CD4-positive, alpha-beta T cell treated with Interleukin-17A for 1 hour (primary cell): ENCODE measurements at places on chromosomes 4 and X.

DNA sequence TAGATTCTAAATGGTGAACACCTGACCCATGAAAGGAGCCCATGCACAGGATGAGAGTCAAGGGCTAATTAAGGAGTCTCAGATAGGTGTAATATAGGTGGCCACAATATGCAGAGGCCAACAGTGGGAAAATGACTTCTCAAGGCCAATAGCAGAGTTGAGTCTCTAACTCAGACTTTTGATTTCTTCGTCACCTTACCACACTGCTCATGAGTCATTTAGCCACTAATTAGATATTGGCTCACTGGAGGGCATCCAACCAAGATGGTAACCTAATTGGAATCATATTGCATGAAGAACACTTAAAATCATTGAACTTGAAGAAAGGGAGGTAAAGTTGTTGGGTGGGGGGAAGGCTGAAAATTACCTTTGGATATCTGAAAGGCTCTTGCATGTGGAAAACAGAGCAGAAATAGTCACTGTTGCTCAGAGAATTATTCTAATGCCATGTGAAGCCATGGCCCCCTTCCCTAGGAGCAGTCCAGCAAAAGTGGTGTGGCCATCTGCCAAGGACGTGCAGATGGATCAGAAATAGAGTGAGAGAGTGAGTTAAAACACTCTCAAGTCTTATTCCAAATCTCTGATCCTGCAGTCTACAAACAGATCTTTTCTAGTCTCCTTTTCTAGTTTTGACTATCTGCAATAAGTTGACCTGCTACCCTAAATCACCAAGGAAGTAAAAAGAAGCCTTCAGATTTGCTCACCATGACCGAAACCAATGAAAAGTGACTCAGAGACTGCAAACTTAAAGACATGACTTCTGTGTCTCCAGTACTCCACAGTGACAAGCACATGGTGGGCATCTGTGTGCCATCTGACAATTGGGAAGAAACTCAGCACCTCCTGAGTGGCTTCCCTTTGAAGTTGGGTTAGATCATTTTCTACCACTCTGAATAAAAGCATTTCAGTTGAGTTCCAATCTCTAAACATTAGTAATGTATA lies 93.9 kb upstream of the C1QTNF7 start:
- DNase-seq: no peak

DNA sequence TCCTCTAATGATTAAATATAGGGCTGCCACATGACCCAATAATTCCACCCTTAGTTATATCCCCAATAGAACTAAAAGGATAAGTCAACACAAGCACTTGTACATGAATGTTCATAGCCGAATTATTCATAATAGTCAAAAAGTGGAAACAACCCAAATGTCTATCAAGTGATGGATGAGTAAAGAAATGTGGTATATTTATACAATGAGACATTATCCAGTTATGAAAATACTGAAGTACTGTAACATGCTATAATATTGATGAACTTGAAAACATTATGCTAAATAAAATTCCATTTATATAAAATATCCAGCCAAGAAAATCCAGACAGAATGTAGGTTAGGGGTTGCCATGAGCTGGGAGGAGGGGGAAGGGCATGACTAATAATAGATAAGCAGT lies 436.7 kb upstream of the AADAT start:
- no peak for DNase-seq

DNA sequence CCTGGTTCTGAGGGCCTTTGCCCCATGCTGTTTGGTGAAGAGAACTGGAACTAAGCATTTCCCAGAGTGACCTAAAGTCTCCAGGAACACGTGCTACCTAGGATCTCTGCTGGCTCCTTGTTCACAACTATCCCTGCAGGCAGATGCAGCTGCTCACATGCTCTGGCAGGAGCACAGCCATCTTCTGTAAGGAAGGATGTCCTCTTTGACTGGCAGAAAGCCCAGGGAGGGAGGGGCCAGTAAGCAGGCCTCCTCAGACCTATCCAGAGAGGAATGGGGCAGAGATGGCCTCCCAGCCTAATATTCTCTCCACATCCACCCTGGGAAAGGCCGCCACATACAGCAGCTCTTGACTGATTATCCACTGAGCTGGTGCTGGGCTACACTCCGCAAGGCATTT lies 142.8 kb upstream of the EOLA2 start:
- no peak for DNase-seq

DNA sequence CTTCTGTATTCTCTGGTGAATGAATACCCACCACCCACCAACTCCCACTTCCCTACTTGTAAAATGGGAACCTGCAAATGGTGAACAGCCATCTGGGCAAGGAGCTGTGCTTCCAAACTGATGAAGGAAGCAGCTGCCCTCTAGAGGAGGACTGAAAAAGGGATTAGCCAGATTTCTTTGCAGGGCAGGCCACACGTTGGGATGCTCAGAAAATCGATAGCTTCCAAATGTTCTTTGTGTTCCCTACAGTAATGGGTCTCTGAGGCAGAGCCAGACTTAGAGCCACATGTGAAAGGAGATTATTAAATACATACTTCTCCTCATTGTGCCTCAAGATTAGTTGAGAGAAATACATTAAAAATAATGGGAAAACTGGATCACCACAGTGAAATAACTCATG lies 39.3 kb upstream of the LPAR4 start:
- peak; percentile 0 for DNase-seq

DNA sequence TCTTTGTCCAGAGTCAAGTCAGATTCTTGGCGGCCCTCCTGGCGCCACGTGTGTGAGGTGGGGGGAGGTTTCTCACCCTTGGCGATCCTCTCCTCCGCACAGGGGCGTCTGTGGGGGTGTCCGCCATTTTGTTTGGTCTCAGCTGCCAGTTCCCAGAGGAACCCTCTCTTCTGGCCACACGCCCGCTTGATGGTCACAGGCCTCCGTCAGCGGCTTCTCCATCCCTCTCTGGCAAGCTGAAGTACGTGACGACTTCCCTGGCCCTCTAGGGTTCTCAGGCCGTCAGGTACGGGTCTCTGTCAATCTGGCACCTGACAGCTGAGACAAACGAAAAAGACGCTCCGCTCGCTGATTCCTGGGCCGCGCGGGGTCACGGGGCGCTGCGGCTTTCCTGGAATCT lies 272.6 kb downstream of the TRIML1 start:
- DNase-seq: no peak

DNA sequence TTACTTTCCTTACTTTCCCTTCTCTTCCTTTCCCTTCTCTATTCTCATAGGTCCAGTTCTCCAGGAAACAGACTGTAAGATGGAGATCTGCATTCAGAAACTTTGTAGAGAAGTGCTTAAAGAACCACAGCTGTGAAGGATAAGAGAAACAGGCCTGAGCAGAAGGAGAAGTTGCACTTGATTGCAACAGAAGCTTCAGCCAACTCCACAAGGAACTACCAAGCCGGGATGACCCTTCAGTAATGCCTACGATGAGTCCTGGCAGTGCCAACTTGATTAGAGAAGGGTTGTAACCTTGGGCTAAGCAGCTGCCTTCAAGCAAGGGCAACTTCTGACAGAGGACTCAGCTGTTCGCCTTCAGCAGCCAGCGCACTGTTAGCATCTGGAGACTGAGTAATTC lies 413.3 kb upstream of the RASGEF1B start:
- no peak for DNase-seq

DNA sequence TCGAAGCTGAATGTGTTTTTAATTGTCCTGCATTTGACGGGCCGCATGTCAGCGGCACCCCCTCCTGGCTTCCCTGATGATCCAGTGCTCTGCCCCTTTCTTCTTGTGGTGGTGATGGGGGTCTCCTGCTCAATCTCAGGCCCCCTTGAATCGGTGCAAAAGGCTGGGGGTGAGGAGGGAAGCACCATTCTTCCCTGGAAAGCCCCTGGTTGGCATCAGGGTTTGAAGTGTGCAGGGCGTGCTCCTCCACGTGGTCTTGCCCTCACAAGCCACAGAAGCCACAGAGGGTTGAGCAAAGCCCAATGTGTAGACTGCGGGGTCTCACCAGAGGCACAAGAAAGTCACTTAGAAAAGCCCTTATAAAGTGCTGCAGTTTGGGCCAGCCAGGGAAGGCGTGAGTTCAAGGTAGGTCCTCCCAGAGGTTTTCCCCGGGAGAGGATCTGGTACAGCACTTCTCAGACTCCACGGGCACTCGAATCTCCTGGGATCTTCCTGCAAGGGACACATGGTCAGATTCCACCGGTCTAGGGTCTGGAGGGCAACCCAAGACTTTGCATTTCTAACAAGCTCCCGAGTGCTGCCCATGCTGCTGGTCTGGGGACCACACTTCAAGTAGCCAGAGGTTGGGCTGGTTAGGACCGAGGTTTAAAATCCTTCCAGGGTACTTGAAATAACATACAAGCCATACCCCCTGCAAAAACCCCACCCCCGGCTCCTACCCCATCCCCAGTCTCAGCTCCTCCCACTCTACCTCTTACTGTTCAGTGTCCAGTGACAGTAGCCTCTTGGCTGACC lies 35.1 kb downstream of the PSAPL1 start:
- no peak for DNase-seq

GRCh38 chrX:102860235-102860634 lies 76.8 kb upstream of the RAB40AL start:
- DNase-seq: no peak

DNA sequence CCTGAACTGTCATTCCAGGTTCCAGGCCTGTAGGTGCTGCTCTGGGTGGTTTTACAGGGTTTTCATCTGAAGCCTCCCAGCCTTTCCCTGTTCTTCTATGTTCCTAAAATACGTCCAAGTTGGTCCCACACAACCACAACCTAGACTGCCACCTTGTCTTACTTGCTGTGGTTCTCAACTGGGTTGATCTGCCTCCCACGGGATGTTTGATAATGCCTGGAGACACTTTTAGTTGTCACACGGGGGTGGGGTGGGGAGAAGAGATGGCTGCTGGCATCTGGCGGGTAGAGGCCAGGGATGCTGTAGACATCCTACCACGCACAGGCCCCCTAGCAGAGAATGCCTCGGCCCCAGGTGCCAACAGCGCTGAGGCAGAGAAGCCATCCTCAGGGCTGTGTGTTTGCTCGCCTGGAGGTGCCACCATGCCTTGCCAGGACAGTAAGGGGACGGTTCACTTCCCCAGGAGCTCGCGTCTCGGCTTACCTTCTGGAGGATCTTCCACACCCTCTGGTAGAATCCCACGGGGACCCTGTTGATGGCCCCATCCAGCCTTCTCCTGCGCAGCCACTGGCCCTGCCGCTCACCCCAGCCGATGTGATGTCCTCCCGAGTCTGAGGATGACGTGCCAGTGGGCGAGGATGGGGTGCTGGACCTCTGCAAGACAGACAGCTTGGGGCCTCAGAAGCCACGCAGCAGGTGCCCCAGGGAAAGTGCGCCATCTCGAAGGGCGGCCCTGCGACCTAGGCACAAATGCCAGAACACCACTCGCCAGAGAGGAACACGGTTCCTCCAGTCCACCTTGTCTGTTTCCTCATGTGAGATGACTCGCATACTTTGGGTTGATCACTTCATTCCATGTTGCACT lies 87.0 kb downstream of the PHKA2 start:
- DNase-seq: no peak

DNA sequence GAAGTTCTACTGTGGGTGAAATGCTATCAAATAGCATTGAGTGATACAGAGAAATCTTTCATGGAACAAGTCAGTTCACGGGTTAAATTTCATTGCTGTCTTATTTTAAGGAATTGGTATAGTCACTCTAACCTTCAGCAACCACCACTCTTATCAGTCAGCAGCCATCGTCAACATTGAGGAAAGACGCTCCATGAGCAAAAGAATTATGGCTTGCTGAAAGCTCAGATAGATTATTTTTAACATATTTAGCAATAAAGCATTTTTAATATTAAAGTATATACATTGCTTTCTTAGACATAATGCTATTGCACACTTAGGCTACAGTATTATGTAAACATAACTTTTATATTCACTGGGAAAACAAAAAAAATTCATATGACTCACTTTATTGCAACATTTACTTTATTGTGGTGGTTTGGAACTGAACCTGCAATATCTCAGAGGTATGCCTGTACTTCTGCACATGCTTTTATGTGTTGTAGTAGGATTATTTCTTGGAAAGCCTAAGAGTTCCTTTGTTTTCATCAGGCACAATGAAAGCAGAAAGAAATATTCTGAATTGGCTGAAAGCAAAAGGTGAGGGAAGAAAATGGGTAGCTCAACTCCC lies 586.7 kb downstream of the GBA3 start:
- no peak for DNase-seq

DNA sequence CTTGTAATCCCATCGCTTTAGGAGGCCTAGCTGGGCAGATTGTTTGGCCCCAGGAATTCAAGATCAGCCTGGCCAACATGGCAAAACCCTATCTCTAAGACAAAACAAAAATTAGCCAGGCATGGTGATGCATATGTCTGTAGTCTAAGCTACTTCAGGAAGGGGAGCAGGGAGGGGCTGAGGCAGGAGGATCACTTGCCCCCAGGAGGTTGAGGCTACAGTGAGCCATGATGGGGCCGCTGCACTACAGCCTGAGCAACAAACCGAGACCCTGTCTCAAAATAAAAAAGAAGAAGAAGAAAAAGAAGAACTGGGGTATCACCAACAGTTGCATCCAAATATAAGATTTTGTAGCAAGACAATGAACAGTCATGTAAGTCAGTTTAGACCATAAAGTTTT lies 47.3 kb upstream of the NFKB1 start:
- DNase-seq: no peak

DNA sequence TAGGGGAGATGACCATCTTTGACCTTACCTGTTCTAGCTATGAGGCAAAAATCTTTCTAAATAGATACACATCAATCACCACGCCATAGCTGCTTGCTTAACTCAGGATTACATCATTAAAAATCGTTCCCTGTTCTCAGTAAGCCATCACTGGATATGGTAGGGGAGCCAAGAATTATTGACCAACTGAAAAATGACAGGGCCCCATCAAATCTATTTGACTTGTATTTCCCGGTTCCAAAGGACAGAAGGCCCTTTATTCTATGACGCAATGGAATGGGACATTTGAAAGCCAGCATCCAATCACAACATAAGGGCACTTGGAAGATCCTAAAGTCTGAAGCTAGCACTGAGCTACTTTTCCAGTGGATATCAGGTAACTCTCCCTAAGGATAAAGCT lies 75.6 kb upstream of the NOCT start:
- no peak for DNase-seq

DNA sequence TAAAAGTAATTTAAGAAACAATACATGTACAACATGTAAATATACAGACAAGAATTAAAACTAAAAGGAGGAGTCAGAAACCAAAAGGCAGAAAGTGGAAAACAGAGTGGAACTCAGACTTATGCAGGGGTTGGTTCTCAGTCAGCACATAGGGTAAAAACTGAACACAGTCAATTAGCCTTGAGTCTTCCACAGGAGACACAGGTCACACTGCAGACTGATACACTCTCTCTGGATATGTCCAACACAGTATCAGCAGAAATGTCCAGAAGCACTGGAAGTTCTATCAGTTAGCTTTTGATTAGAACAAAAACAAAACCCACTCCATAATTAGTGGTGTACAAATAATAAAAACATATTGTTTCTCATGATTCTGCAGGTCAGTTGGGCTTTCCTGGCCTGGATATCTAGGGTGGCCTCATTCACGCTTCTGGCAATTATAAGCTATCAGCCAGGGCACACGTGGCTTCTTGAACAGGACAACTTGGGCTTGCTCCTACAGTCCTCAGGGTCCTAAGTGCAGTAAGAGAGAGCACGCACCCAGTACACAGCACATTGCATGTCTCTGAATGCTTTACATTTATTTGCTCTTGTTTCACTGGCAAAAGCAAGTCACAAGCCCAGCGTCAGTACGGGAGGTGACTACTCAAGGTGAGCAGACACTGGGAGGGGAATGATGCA lies 21.6 kb downstream of the TEC start:
- no peak for DNase-seq

- DNase-seq: peak; percentile 47
Observed at GRCh38 chr4:83219344-83220331, 65.0 kb downstream of the COQ2 start.
